ENCODE measurements at places on chromosomes 2 and 18.

DNA sequence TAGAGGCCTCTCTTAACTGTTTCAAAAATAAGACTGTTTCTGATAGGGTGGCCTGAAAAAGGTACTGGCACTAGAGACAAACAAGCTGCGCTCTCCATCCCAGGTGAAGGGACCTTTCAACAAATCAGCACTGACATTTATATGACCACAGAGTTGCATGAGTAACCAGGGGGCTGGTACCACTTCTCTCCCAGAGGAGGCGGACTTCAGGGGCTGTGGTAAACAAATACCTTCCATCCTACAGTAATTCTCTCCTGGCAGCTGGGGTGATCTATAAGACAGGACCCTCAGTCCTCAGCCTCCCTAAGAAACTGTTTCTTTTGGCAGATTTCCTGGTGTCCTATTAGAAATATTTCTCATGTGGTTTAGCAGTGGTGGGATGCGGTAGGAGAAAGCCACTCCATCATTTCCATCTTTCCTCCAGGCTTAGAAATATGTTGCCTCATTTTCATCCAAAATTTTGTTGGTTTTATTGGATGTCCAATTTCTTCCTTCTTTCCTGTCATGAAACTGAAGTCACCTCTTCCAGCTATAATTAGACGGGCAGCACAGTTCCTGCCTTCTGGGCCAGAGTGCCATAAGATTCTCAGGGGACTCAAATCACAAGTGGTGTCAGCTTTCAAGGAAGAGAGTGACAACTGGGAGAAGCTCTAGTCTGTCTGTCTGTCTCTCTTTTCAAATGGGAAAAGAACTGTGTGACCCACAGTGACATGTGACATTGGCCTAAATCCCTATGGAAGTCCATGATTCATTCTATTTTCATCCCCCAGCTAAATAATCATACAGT is 96.4 kb downstream of the CYRIA start:
- H3K27me3 ChIP-seq, result no peaks in the 10 kb centered on the region
- H3K4me3 ChIP-seq, result no peak overlapping the region
- H3K36me3 ChIP-seq, result peaks cover 4% of the 10 kb centered on the region

DNA sequence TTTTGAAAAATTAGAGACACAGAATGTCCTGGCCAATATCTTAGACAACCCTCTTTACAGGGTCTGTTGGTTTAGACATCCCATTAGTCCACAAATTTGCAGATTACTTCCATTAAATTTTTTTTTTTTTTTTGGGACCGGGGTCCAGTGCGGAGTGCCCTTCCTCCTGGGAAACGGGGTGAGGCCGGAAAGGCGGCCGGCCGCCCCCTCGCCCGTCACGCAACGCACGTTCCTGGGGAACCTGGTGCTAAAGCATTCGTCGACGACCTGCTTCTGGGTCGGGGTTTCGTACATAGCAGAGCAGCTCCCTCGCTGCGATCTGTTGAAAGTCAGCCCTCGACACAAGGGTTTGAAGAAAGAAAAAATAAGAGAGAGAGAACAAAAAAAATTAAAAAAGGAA is 21.5 kb upstream of the RBFA start:
- H3K27ac ChIP-seq, result no peak overlapping the region
- no peaks in the 10 kb centered on the region for H3K36me3 ChIP-seq
- H3K4me1 ChIP-seq, result no peaks in the 10 kb centered on the region
- no peak for DNase-seq
- no peak overlapping the region for H3K4me3 ChIP-seq

- H3K4me3 ChIP-seq, result no peak overlapping the region
- no peak for DNase-seq
- H3K27me3 ChIP-seq, result no peaks in the 10 kb centered on the region
- peak overlapping the region; percentile 68 for H3K27ac ChIP-seq
- H3K36me3 ChIP-seq, result no peaks in the 10 kb centered on the region
Measured at GRCh38 chr2:239327536-239328350, 73.1 kb downstream of the HDAC4 start.

DNA sequence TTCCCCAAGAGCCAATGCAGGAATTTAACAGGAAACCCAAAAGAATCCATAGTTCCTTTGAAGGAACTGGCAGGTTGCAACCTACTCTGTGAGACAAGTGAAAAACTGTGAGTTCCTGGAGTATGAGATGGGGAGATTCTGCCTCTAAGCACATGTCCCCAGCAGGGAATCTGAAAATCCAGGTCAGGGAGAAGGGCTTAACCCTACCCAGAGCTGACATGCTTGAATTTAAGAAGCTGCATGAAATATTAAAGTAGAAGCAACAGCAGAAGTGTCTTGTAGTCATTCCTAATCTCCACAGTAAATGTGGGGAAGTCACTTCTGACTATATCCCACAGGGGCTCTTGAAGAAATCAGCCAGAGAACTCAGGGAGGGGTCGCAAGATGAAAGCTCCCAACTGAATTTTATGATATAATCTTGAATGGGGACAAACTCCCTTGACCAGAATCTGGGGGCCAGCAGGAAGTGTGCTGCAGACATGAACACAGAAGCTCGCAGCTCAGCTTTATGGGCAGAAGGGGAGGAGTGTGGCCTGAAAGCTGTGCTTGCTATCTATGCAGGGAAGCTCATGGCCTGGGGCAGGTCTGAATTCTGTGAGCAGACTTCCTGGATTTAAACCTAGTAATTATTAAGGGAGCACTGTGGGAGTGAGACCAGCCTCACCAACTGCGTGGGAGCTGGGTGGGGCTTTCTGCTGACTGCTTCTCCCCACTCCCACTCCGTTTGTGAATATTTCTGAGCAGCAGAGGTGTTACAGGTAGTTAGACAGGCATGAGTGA is 184.1 kb upstream of the KYNU start:
- H3K4me1 ChIP-seq, result no peaks in the 10 kb centered on the region
- no peaks in the 10 kb centered on the region for H3K27me3 ChIP-seq
- no peaks in the 10 kb centered on the region for H3K36me3 ChIP-seq
- DNase-seq, result no peak

- no peaks in the 10 kb centered on the region for H3K4me1 ChIP-seq
- no peak for DNase-seq
- H3K27ac ChIP-seq, result no peak overlapping the region
- no peak overlapping the region for H3K4me3 ChIP-seq
- H3K27me3 ChIP-seq, result no peaks in the 10 kb centered on the region
Measured at GRCh38 chr18:21686282-21687105, 18.1 kb downstream of the ABHD3 start.

- H3K36me3 ChIP-seq, result no peaks in the 10 kb centered on the region
- DNase-seq, result no peak
- H3K27ac ChIP-seq, result no peak overlapping the region
- no peaks in the 10 kb centered on the region for H3K4me1 ChIP-seq
- H3K27me3 ChIP-seq, result no peaks in the 10 kb centered on the region
Measured at GRCh38 chr18:57923611-57924010, 120.4 kb upstream of the NEDD4L start.

- H3K27ac ChIP-seq, result no peak overlapping the region
- H3K27me3 ChIP-seq, result no peaks in the 10 kb centered on the region
- H3K36me3 ChIP-seq, result no peaks in the 10 kb centered on the region
Measured at GRCh38 chr2:230930149-230930780, 5.2 kb upstream of the GPR55 start.

GRCh38 chr2:222364285-222364895 is 60.0 kb upstream of the SGPP2 start:
- no peaks in the 10 kb centered on the region for H3K4me1 ChIP-seq
- no peaks in the 10 kb centered on the region for H3K27me3 ChIP-seq
- no peak overlapping the region for H3K27ac ChIP-seq
- no peak overlapping the region for H3K4me3 ChIP-seq
- DNase-seq, result no peak

- no peak overlapping the region for H3K27ac ChIP-seq
- H3K27me3 ChIP-seq, result no peaks in the 10 kb centered on the region
- no peak for DNase-seq
- no peaks in the 10 kb centered on the region for H3K36me3 ChIP-seq
- H3K4me1 ChIP-seq, result no peaks in the 10 kb centered on the region
Measured at GRCh38 chr2:111716905-111717775, 166.9 kb downstream of the ANAPC1 start.

GRCh38 chr2:160039166-160039903 is 23.1 kb downstream of the PLA2R1 start:
- no peaks in the 10 kb centered on the region for H3K36me3 ChIP-seq
- no peak overlapping the region for H3K4me3 ChIP-seq
- H3K4me1 ChIP-seq, result no peaks in the 10 kb centered on the region

DNA sequence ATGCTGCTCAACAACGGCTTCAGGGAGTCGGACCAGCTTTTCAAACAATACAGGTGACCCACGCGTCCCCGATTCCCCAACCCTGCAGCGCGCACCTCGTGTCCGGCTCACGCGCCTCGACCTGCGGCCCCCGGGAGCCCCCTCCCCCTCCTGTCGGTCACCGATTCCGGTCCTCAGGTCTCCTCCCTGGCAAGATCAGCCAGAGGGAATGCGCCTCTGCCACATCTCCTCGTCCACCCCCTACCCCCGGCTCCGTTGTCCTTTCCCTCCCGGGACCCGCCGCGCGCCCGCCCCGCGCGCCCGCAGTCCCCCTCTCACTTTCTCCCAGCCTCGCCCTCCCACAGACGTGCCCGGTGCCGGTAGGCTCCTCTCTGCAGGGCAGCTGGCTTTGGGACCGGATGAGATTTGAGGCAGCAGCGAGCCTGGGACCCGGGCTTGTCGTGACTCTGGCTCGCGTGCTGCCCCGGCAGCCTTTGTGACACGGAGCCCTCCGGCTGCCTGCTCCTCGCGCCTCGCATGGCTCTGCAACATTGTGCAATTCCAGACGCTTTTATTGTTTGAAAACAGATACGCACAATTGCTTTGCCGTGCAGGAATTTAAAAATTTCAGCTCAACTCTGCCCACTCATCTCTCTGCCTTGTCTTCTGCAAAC is 558 bp downstream of the TTC39C start:
- H3K27me3 ChIP-seq, result no peaks in the 10 kb centered on the region
- H3K4me3 ChIP-seq, result peak overlapping the region; percentile 87
- no peaks in the 10 kb centered on the region for H3K36me3 ChIP-seq
- DNase-seq, result peak; percentile 40
- H3K4me1 ChIP-seq, result no peaks in the 10 kb centered on the region
- H3K27ac ChIP-seq, result peak overlapping the region; percentile 86

DNA sequence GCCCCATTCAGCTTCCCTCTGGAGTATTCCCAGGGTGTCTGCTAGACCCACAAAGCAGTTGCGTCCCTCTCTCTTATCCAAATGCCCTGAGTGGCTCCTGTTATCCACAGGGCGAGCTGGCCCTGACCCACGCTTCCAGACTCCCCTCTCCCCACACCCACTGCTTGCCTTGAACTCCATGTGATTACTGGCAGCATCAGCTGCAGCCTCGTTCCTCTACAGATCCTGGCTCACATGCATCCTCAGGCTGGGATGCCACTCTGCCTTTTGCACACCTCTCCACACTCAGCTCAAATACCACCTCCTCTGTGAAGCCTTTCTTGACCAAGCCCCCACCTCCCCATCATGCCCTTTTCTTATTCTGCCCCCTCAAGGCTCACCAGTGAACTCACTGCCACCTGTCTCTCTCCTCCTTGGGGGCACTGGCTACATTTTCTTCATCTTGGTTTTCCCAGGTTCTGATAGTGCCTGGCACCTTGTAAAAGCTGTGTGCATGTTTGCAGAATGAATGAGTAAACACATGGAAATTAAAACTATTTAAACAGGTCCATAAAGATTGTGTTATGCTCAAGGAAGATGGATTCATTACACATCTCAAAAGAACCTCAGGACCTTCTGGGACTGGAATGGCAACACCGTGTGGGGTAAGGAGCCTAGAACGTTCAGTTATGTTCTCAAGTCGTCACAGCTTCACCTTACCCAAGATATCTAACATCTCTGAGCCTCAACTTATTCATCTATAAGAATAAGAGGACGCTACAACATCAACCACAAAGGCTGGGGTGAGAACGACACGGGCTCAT is 165.0 kb downstream of the BCL2 start:
- H3K27me3 ChIP-seq, result no peaks in the 10 kb centered on the region
- no peaks in the 10 kb centered on the region for H3K36me3 ChIP-seq
- H3K27ac ChIP-seq, result no peak overlapping the region
- H3K4me3 ChIP-seq, result no peak overlapping the region
- DNase-seq, result no peak

DNA sequence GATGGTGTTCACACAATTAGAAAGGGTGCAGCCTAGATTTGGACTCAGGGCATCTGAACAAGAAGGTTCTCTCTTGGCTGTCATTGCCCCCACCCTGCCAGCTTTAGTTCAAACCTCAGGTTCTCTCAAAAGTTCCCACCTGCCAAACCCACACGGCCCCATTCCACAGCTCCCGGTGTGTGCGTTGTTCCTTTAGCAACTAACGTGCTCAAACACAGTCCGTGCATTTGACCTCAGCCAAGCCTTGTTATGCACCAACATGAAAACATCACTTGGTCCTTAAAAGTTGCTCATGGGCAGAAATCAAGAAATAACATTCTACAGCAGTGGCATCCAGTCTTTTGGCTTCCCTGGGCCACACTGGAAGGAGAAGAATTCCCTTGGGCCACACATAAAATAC is 32.0 kb downstream of the LOXHD1 start:
- H3K4me1 ChIP-seq, result no peaks in the 10 kb centered on the region
- no peak overlapping the region for H3K4me3 ChIP-seq
- no peaks in the 10 kb centered on the region for H3K36me3 ChIP-seq
- DNase-seq, result no peak
- H3K27ac ChIP-seq, result no peak overlapping the region

GRCh38 chr2:175111200-175111657 is 56.8 kb downstream of the ATF2 start:
- no peaks in the 10 kb centered on the region for H3K27me3 ChIP-seq
- no peak overlapping the region for H3K4me3 ChIP-seq
- H3K36me3 ChIP-seq, result no peaks in the 10 kb centered on the region

DNA sequence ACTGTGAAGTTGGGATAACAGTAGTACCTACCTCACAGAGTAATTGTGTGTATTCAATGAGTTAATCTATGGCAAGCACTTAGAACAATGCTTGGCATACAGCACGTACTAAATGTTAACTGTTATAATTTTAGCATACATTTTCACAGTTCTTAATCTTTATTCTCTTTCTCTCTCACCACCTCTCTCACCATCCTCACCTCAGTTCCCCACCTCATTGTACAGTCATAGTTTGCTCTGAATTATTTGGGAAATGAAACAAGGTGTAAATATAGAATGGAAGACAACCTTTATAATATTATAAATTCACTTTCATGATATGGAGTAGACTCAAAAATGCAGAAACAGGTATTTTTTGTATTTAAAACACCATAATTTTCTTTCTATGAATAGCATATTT is 40.0 kb upstream of the DNAH7 start:
- H3K27ac ChIP-seq, result no peak overlapping the region
- no peak overlapping the region for H3K4me3 ChIP-seq
- no peak for DNase-seq
- H3K4me1 ChIP-seq, result no peaks in the 10 kb centered on the region

DNA sequence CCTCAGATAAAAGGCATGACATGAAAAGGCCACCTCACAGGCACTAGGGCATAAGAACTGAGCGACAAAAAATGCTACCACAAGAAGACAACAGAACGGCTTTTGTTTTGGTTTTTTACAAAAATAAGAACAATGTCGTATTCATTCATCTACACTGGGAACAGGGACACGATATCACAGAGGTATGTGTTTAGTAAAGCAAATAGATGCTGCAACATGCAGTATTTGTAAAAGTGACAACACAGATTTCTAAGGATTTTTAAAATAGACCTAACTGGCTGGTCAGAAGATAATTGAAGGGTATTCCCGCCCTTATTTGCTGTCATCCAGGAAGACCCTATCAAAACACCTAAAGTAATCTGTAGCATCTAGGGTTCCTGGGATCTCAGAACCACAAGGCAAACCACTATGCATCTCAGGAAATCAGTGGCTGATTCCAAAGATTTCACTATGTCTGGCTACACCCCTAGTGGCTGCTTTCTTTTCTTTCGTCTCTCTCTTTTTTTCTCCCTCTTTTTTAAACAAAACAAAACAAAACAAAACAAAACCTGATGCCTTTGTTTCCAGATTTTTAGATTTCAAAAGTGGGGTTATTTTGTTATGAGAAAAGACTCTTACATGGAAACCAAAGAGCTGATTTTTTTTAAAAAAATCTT is 97.2 kb downstream of the BCL11A start:
- no peak for DNase-seq
- no peak overlapping the region for H3K4me3 ChIP-seq
- H3K4me1 ChIP-seq, result peaks cover 4% of the 10 kb centered on the region
- H3K27ac ChIP-seq, result no peak overlapping the region
- H3K27me3 ChIP-seq, result no peaks in the 10 kb centered on the region
- no peaks in the 10 kb centered on the region for H3K36me3 ChIP-seq
